ENCODE measurements at places on chromosomes 2 and 18. TPM values are rescaled to one million over a fixed set of nuclear protein-coding genes. Genes with fewer than 3 reads are reported as not detected.

The FNDC4 gene
- total RNA-seq: 15.6 TPM

The SERPINB10 gene
- 1.00 TPM for total RNA-seq

The CPS1 gene
- total RNA-seq: 21.2 TPM

The SLC30A3 gene
- total RNA-seq: 0.87 TPM

The HAAO gene
- total RNA-seq: 0.25 TPM

All from uterine smooth muscle cell (primary cell).